Hepatic stellate cell (primary cell): ENCODE measurements at places on chromosomes 6 and 20.

GRCh38 chr20:44690781-44691423, 24.3 kb upstream of the CCN5 start:
- DNase-seq: no peak

- DNase-seq: peak; percentile 13
Observed at GRCh38 chr6:12578751-12579150, 137.8 kb upstream of the PHACTR1 start.

GRCh38 chr6:96816301-96816817, 20.9 kb downstream of the GPR63 start:
- no peak for DNase-seq

DNA sequence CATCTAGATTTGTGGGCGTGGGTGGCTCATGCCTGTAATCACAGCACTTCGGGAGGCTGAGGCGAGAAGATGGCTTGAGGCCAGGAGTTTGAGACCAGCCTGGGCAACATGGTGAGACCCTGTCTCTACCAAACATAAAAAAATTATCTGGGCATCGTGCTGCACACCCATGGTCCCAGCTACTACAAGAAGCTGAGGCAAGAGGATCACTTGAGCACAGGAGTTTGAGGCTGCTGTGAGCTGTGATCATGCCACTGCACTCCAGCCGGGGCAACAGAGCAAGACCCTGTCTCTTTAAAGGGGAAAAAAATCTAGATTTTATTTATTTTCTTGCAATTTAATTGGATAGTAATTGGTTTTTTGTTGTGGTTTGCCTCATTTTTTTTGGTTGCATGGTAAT, 53.6 kb downstream of the DEK start:
- no peak for DNase-seq

- no peak for DNase-seq
Observed at GRCh38 chr6:112116221-112116620, 28.8 kb downstream of the FAM229B start.
